ENCODE measurements at places on chromosomes 7 and 10.

- peak; percentile 14 for DNase-seq
Measured at GRCh38 chr7:5549096-5549763, 125.6 kb upstream of the TNRC18 start.

GRCh38 chr10:14535457-14536130 is 204.9 kb upstream of the FRMD4A start:
- no peak for DNase-seq

- DNase-seq, result no peak
Measured at GRCh38 chr7:85522070-85522469, 335.2 kb upstream of the SEMA3D start.

GRCh38 chr7:144606261-144606660 is 202.8 kb upstream of the NOBOX start:
- peak; percentile 55 for DNase-seq

- DNase-seq, result peak; percentile 53
Measured at GRCh38 chr7:2645274-2645868, 13.6 kb downstream of the TTYH3 start.

DNA sequence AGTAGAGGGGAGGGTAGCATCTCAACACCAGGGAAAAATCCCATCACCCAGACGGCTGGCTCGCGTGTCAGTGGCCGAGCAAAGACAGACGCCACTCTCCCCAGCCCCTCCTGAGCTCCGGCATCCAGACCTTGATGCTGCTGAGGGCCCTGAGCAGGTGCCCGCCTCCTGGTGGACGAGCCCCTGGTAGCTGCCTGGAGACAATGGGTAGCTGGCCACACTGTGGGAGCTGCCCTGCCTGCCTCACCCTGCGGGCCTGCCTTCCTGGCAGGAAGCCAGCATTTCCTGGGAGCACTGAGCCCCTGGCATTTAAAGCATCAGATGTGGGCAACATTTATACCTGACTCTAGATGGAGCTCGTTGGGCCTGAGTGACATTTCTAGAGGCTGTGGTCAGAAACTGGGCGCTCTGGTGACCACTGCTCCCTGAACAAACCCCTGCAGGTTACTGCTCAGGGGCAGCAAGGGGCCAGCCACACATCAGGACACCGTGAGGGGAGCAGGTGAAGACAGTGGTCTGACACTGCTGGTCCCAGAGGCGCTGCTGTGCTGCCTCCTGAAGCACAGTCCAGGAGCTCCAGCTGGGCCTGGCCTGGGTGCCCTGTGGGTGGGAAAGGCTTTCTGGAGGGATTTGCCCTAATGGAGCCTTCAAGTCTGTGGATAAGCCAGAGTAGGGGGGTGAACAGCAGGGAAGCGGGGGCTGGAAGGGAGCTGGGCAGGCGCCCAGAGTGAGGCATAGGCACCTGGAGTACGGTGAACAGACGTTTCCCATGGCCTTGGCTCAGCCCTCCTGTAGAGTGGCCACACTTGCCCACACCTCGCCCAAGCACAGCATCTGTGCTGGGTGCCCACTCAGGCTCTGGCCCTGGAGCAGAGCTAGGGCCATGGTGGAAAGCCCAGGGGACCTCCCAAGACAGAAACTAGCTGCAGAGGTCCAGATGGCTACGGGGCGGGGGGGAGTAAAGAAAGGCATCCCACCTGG is 138.7 kb downstream of the MAPK8 start:
- DNase-seq, result peak; percentile 67

- no peak for DNase-seq
Measured at GRCh38 chr10:48608976-48609375, 4.1 kb upstream of the ARHGAP22 start.

DNA sequence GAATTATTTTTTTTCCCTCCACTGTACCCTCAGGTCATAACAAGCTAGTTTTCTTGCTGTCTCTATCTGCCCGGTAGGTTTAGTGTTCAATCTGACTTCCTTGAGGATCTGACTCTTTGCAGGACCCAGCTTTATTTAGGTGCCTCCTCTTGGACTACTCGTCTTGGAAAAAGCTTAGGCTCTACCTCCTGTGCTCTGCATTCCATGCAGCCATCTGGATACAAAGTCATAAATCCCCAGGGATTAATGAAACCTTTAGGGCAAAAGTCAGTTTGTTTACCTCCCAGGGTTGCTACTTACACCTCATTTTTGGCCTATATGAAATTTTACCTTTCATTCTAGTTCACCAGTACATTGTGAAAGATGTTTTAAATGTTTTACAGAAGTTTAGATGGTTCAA is 8.0 kb downstream of the STAG3 start:
- no peak for DNase-seq

Data from kidney (tissue), 22 donors.